B cell (primary cell): ENCODE measurements at places on chromosomes 16 and 17. TPM values are rescaled to one million over a fixed set of nuclear protein-coding genes. Genes with fewer than 3 reads are reported as not detected.

The ZPBP2 gene
- 1.7 and 2.0 TPM in 2 replicates for total RNA-seq

The DNAH3 gene
- total RNA-seq: not detected in 2 replicates

The RND2 gene
- 0.44 and 1.2 TPM in 2 replicates for total RNA-seq

The CBX2 gene
- 0.07 and 0.47 TPM in 2 replicates for total RNA-seq

The SLC13A5 gene
- not detected in 2 replicates for total RNA-seq
